Purkinje cell (primary cell): ENCODE measurements at places on chromosomes 6 and 20. TPM values are rescaled to one million over a fixed set of nuclear protein-coding genes. Genes with fewer than 3 reads are reported as not detected.

The C20orf202 gene
- polyA plus RNA-seq = 0.70 and 3.3 TPM in 2 replicates

The KCNK17 gene
- not detected in 2 replicates for polyA plus RNA-seq

The ADAM33 gene
- 1.1 TPM in 1 of 2 replicates, not detected in the other for polyA plus RNA-seq

The PRSS35 gene
- not detected in 2 replicates for polyA plus RNA-seq

The SLC22A1 gene
- 0.55 TPM in 1 of 2 replicates, not detected in the other for polyA plus RNA-seq

The PHACTR1 gene
- 2.1 and 11.9 TPM in 2 replicates for polyA plus RNA-seq

The OR2H2 gene
- polyA plus RNA-seq = 12.3 and 14.3 TPM in 2 replicates

The DLK2 gene
- 11.0 and 15.0 TPM in 2 replicates for polyA plus RNA-seq

The AFDN gene
- polyA plus RNA-seq = 33.7 and 50.7 TPM in 2 replicates

The MOCS1 gene
- polyA plus RNA-seq = 2.8 and 5.3 TPM in 2 replicates
